ENCODE measurements at places on chromosomes 11 and 22. TPM values are rescaled to one million over a fixed set of nuclear protein-coding genes. Genes with fewer than 3 reads are reported as not detected.

Gene FAU
- total RNA-seq = 892 TPM

Gene TRIM49
- total RNA-seq = 0.08 TPM

Gene CASP5
- total RNA-seq = not detected

Gene LRRN4CL
- total RNA-seq = 0.21 TPM

Gene C22orf31
- not detected for total RNA-seq

Measured in A375 (cell line).